GM13977 (cell line): ENCODE measurements at places on chromosomes 1 and 21.

DNA sequence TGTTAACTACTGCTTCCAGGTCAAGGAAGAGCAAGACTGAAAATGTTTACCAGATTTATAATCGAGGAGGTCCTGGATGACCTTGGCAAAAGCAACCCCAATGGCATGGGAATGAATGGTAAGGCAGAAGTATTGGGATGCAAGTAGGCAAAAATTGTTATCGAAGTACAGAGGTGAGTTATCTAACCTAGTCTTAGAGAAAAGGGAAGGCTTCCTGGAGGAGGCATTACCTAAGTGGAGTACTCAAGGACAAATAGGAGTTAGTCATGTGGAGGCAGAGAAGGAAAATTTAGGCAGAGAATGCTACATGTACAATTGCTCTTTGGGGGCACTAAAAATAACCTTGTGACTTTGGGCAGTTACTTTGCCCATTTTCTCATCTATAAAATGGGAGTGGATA, 3.5 kb upstream of the MAGOH start:
- no peak for DNase-seq

GRCh38 chr1:29424266-29424665, 187.9 kb downstream of the PTPRU start:
- no peak for DNase-seq

DNA sequence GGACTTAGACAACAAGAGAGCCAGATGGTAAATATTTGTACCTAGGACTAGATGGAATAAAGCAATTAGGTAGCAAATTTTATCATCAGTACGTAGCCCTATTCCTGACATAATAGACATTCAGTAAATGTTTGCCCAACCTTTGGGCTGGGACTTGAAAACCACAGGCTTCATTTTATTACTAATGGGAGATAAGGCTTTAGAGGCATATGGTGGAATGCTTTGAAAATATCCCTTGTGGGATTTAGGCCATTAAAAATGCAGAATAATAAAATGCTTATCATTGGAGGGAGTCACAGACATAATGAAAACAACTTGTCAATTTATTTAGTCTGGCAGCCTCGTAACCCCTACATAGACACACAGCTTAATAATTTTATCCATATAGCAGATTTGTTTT, 296.1 kb upstream of the SPAG17 start:
- DNase-seq = no peak

DNA sequence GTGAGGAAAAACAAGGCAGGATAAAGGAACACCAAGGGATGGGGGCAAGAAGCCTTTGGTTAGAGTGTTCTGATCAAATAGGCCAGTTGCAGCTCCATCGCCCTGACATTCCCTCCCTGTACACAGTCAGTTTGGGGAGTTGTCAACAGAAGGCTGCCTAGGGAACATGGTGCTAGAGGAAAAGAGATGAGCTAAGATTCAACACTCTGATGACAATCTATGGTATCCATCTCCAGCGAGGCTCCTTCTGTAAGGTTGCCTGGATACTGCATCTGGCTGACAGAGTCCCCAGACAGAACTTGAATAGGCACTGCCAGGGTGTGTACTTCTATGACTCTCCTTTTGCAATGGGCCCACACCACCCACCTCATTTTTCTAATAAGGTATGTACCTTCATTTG, 11.2 kb upstream of the SLAMF9 start:
- DNase-seq = no peak

- no peak for DNase-seq
These were observed 83.4 kb downstream of the ASH1L start for GRCh38 chr1:155479205-155479604.

GRCh38 chr1:3590139-3590763, 21.1 kb downstream of the MEGF6 start:
- DNase-seq = no peak

DNA sequence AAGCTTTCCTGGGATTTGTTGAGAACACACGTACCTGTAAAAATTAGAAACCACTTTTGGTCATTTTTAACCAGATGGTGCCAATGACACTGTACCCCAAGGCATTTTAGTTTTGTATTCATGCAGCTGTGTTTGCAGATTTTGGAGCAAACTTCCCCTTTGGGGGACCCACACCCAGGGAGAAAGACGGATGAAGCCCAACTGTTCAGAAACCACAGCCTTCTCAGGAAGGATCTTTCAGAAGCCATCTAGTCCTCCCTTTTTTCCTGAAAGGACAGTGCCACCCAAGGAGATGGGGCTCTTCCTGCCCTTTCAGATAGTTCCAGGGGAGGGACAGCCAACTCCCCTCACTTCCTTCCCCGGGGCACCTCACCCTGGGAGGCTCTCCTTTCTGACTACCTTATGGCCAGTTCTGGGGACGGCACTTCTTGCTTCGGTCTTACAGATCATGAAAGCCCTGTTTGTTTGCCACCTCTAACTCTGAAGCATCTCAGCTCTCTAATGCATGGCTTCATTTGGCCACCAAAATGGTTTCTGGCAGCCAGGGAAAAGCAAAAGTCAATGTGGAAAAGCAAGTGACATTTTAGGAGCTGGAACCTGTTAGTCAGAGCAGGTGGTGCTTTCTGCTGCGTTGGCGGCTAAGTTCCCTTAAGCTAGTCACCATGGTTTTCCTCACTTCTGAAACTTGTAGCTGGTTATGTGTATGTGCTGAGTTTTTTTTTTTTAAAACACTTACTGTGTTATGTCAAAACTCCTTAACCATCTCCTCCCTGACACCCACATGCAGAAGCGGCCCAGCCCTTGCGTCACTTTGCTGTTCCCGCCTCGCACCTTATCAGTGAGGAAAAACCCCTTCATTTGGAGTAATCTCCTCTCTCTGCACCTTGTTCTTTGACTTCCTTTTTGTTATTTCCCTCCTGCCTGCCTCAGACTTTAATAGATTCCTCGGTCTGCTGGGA, 10.1 kb downstream of the TMCC2 start:
- DNase-seq = peak; percentile 58

DNA sequence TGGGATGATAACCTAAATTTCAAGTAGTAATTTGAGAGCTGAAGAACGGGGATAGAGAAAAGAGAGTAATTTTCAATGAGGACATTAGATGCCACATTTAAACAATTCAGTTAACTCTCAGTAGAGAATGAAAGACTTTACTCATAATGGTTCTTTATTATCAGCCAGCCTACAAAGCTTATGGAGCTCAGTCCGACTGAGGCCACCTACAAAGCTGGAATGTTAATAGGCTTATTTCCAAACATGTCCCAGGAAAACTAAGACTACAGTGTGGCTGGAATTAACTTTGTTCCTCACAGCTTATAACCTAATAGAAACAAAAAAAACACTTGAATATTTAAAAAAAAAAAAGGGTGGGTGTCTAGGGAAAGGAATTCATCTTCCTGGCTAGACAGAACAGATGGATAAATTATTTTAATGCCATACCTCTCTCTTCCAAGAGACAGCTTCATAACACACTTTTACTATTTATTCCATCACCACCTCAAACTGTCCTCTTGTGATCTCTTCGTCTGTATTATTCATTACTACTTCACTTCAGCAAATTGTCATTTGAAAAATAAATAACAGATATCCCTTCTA, 9.8 kb downstream of the SLC19A2 start:
- no peak for DNase-seq

DNA sequence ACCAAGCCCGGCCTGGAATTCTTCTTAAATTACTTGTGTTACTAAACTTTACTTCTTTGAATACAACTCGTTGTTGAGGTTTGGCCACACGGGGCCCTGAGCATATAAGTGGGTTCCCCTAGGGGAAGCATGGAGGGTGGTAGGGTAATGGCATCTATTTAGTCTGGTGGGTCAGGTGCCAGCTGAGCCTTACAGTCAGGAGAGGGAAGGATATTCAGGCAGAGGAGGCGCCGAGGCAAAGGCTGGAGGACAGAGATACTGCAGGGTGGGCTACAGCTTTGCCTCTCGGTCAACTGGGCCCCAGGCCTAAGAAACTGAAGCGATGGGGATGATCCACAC, 424 bp upstream of the NECAP2 start:
- peak; percentile 39 for DNase-seq

DNA sequence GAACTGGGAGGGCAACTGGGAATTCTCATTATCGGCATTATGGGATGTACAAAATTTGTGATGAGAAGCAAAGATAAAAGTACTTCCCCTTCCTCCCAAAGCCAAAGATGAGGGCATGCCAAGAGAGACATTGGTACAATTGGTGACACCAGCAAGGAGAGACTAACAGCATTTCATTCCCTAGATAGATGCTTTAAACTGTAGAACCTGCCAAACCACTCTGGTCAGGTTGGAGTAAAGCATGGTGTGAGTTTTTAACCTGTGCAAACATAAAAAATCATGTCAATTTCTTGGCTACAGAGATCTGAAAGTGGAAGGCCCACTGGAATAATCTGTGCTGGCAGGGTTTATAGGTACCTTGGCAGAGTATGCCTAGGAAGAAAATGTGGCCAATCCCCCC, 19.4 kb downstream of the CTXND2 start:
- DNase-seq = no peak
